ENCODE measurements at places on chromosomes 2 and 18. TPM values are rescaled to one million over a fixed set of nuclear protein-coding genes. Genes with fewer than 3 reads are reported as not detected.

- no peak for DNase-seq
Observed at GRCh38 chr2:127508023-127508630, 18.2 kb downstream of the IWS1 start.

- no peak for DNase-seq
Observed at GRCh38 chr2:233413559-233414272, 59.4 kb downstream of the DGKD start.

- DNase-seq: peak; percentile 90
Observed at GRCh38 chr2:74502720-74503505, 3.5 kb upstream of the LBX2 start.

- DNase-seq: no peak
Observed at GRCh38 chr2:212979046-212979612, 172.3 kb downstream of the IKZF2 start.

DNA sequence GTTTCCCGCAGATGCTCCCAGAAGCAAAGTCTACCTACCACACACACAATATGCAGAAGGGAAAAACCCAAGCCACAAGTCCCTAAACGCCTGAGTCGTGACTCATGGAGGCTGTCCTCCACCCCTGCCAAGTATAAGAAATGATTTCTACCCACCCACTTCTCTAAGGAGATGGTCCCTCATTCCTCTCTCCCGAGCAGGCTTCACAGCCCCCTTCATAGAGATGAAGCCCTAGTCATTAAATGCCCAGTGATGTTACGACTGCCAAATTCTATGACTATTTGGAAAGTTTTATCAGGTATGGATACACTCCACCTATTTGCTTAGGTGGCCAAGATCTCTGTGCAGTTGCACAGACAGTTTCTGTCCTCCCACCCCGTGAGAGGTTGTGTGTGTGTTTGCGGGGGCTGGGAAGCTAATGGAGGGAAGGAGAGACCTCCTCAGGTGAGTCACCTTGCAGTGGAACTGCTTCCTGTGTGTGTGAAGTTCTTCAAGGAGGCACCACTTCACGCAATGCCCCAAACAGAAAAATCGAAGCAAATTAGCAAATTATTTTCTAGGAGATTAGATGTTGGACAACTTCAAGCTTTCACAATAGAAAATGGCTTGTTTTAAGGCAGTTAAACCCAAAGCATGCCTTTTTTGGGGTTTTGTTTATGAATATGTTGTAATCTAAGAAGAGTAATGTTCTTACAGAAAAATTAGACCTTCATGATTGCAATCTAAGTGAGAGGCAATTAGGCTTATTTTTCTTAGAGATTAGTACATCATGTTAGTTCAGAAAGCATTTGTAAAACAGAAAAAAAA, 175.2 kb downstream of the TGIF1 start:
- DNase-seq: peak; percentile 68

- peak; percentile 47 for DNase-seq
Observed at GRCh38 chr2:97715951-97716694, 2.7 kb downstream of the ZAP70 start.

Gene PARD3B
- 3.1 TPM for total RNA-seq

Gene NEU2
- not detected for total RNA-seq

DNA sequence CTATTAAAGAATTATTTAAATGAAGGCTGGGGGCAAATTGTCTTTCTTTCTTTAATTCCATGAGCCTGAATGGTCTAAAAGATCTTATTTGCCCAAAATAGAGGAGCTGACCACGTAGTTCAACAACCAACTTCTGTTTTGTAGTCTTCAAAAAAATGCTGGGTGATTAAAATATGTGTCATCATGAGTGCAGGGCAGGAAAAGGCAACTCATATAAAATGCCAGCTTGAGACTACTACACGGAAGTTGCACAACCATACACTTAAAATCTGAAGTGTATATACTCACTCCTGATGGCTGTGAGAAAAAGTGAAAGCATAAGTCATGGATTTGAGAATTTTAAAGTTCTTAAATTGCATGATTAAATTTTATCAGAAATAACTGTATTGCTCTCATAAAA, 210.9 kb downstream of the DYM start:
- DNase-seq: no peak

- DNase-seq: peak; percentile 82
Observed at GRCh38 chr2:68594674-68595492, 48.5 kb upstream of the PROKR1 start.

Gene GALR1
- total RNA-seq: not detected

DNA sequence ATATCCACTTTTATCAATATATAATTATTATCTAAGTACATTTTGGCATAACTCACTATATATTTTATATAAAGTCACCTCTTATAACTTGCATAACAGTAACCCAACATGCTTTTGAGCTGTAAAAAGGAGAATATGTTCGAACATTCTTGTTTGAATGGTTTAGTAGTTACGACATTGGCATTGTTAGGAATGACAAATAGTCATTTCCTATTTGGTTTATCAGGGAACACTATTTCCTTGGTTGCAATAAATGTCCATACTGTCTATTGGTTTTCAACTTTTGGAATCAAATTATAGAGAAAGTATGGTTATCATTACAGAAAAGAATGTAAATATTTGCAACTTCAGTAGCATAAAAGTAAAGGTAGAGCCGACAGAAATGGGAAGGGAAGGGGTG, 124.1 kb downstream of the PARD3B start:
- no peak for DNase-seq

Gene ICOS
- total RNA-seq: not detected

DNA sequence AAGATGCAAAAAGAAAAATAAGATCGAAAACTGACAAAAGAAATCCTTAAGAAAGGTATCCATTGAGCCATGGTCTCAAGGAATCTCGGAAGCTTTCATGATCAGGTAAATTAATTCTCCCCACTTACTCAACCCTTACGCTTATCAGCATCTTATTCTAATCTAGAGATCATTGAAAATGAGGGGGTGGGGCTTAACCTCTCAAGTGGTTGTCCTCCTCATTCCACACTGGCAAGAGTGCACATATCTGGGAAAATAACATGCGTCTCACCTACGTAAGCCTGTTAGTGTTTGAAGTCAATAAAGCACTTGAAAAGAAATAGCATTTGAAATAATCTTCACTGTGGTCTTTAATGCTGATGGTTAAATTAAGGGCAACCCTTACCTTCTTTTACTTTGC, 82.5 kb upstream of the NEUROD1 start:
- no peak for DNase-seq

- no peak for DNase-seq
Observed at GRCh38 chr2:42214669-42215068, 45.5 kb downstream of the EML4 start.

GRCh38 chr18:65124633-65125032, 626.2 kb upstream of the CDH7 start:
- no peak for DNase-seq

Gene KIAA2012
- total RNA-seq: 0.86 TPM

GRCh38 chr18:41922176-41922575, 32.9 kb upstream of the PIK3C3 start:
- no peak for DNase-seq

Gene GREB1L
- total RNA-seq: 0.47 TPM

DNA sequence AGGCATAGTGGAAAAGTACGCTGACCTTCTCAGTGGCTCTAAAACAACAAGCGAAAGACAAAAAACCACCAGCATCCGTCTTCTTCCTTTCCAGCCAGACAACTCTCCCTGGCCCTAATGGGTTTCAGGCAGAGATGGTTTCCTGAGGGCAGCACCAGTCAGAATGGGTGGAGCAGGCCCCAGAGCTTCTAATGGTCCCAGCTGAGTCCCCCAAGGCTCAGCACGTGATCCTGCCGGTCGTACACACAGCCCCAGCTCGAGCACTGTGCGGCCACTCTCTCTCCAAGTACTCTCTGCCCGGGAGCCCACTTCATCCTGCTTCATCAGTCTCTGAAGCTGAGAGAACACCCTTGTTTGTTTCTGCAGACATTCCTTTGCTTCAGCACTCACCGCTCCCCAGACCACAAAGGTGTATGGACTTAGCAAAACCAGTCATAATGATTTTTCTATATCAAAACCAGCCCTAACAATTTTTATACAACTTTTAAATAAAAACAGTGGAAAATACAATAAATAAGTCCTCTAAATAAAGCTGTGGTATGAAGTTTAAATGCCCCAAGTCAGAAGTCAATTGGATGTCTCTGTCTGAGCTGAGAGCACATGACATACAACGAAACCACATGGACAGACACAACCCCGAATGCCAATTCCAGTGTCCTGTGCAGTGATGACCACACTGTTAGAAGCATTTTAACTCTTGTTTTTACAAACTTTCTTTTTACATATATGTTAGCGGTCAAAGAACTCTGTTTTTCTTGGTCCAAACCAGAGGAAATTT, 63.9 kb downstream of the PARD6G start:
- no peak for DNase-seq

Gene TFCP2L1
- total RNA-seq: 3.3 TPM

- DNase-seq: no peak
Observed at GRCh38 chr18:66329716-66330115, 274.2 kb downstream of the CDH19 start.

DNA sequence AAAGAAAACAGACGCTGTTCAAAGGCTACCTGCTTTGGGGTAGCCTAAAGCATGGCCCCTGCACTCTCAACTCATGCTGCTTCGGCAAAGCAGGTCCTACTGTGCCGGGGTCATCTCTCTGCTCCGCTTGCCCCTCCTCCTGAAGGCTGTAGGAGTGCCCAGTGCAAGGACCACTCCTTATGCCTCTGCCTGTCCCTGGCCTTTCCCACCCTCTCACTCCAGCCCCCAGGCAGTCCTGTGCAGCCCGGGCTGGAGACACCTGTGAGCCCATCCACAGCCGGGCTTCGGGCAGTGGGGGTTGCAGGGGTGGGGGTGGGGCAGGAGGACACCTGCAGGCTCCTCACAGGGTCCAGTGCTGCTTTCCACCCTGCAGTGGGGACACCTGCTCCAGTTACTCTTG, 69.1 kb downstream of the ACKR3 start:
- peak; percentile 25 for DNase-seq

GRCh38 chr2:52936029-52936428, 831.6 kb upstream of the CHAC2 start:
- DNase-seq: no peak
